Activated T-cell treated with anti-CD3 and anti-CD28 coated beads, Interleukin-2, amount 50 U/mL, for 72 hours (primary cell): ENCODE measurements at places on chromosomes 12 and 14. TPM values are rescaled to one million over a fixed set of nuclear protein-coding genes. Genes with fewer than 3 reads are reported as not detected.

Gene CD163L1
- not detected for total RNA-seq

GRCh38 chr12:96108321-96108720 is 72.9 kb upstream of the LTA4H start:
- DNase-seq, result peak; percentile 16
- H3K27me3 ChIP-seq, result no peaks in the 10 kb centered on the region
- H3K4me3 ChIP-seq, result peak overlapping the region; percentile 57
- H3K27ac ChIP-seq, result peak overlapping the region; percentile 49
- H3K36me3 ChIP-seq, result no peaks in the 10 kb centered on the region
- H3K4me1 ChIP-seq, result peaks cover 8% of the 10 kb centered on the region

GRCh38 chr12:43711348-43711747 is 47.2 kb downstream of the PUS7L start:
- H3K27me3 ChIP-seq, result peaks cover 35% of the 10 kb centered on the region
- H3K4me1 ChIP-seq, result no peaks in the 10 kb centered on the region
- DNase-seq, result no peak
- H3K27ac ChIP-seq, result no peak overlapping the region

DNA sequence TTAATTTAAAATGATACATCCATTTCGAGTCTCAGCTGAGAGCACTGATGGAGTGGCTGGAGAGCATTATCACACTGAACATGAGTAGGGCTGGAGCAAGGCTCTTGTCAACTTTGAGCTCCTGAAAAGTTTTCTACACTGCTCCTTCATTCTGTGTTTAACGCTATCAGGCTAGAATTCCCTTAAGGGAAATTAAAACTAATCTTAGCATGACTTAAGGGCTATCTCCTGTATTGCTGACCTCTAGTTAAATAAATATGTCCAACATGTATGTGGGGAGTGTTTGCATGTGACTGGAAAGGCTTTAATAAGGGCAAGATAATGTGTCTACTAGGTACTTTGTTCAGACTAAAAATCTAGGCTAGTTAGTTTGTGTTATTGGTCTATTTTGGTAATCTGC is 116.7 kb upstream of the CAND1 start:
- H3K36me3 ChIP-seq, result no peaks in the 10 kb centered on the region
- no peak overlapping the region for H3K27ac ChIP-seq
- H3K4me1 ChIP-seq, result peaks cover 4% of the 10 kb centered on the region
- H3K27me3 ChIP-seq, result peaks cover 7% of the 10 kb centered on the region
- H3K4me3 ChIP-seq, result no peak overlapping the region

GRCh38 chr12:102569803-102570202 is 89.4 kb upstream of the IGF1 start:
- H3K27ac ChIP-seq, result no peak overlapping the region
- H3K4me3 ChIP-seq, result no peak overlapping the region
- peaks cover 6% of the 10 kb centered on the region for H3K27me3 ChIP-seq
- no peaks in the 10 kb centered on the region for H3K4me1 ChIP-seq
- DNase-seq, result no peak

DNA sequence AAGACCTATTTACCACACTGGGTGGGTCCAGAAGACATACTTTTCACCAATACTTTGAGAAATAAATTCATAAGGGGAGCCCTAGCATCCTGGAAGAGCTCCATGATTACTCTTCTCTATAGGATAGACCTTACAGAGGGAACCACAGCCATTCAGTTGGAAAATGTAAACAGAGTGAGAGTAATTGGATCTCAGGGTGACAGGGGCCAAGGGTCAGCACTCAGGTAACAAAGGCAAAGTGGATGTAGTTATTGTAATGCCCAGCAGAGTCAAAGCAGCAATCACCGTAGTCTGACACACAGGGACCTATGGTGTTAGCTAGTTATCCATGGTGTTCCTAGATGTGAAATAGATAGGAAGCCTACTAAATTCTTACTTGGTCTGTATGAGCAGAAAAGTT is 10.8 kb upstream of the GTF2A1 start:
- H3K27ac ChIP-seq, result no peak overlapping the region
- no peak for DNase-seq
- H3K36me3 ChIP-seq, result no peaks in the 10 kb centered on the region
- H3K27me3 ChIP-seq, result no peaks in the 10 kb centered on the region
- no peaks in the 10 kb centered on the region for H3K4me1 ChIP-seq
